Activated CD4-positive, alpha-beta T cell treated with anti-CD3 and anti-CD28 coated beads, Interleukin-2, amount 50 U/mL, for 48 hours (primary cell): ENCODE measurements at places on chromosomes 12 and 14.

GRCh38 chr12:2329661-2330210, 276.9 kb downstream of the CACNA1C start:
- no peak for DNase-seq

- DNase-seq, result no peak
Measured at GRCh38 chr12:106588771-106589170, 6.0 kb downstream of the RFX4 start.

GRCh38 chr14:58947814-58948445, 240.5 kb upstream of the DAAM1 start:
- DNase-seq, result no peak

- DNase-seq, result no peak
Measured at GRCh38 chr14:102727336-102728095, 49.7 kb upstream of the TRAF3 start.

- no peak for DNase-seq
Measured at GRCh38 chr14:65042296-65042695, 55.6 kb downstream of the FNTB start.

- DNase-seq, result peak; percentile 89
Measured at GRCh38 chr14:23929822-23930294, 23.7 kb upstream of the DHRS4 start.

GRCh38 chr12:57614178-57614947, 3.1 kb downstream of the ARHGEF25 start:
- DNase-seq, result peak; percentile 44

DNA sequence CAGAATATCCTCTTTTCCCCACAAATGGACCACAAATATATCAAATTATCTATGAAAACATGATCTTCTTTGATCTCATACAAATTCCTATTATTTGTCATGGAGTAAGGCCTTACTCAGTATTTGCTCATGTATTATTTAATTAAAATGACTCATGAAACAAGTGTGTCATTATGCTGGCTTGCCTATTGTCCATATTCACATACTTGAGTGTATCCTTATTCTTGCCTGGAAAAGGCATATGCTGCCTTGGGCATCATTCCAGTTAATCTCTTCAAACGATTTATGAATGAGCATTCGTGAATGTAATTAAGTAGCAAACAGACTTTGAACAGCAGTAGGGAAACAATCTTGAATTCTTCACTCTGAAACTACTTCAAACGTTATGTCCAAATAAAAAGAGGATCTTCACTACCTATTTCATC, 22.6 kb upstream of the SNRPF start:
- no peak for DNase-seq

DNA sequence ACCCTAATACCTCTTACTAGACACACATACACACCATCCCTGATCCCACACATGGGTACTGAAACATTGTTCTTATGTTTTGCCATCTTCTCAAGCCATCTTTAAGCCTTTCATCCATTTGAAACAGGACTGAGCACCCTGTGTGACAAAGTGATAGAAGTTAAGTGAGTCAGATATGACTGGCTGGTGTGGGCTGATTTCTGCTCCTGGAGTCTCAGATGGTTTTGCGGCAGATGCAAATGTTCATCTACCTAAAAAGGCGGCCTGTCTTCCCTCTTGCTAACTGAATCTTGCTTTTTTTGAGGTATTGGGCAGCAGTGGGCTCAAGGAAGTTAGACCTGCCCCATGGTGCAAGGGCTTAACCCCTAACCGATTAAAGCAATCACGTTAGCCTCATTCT, 30.4 kb upstream of the PKP2 start:
- DNase-seq, result no peak

- no peak for DNase-seq
Measured at GRCh38 chr12:121955258-121956237, 37.2 kb downstream of the CFAP251 start.

- DNase-seq, result no peak
Measured at GRCh38 chr12:21647179-21647578, 10.5 kb downstream of the LDHB start.

- no peak for DNase-seq
Measured at GRCh38 chr12:64457466-64457865, 5.5 kb downstream of the TBK1 start.

DNA sequence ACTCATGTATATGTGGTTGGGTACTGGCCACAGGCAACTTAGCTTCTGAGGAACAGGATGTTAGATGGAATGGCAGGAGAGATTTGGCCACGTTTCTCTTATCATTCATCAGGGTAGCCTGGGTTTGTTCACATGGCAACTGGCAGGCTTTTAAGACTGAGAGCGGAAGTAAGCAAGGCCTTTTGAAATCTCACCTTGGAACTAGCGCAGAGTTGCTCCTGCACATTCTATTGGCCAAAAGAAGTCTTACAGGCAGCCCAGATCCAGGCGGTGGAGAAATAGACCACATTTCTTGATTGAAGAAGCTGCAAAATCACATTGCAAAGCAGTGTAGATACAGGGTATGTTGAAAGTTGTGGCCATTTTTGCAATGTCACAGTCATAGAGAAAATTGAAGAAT, 3.7 kb downstream of the CLEC4A start:
- no peak for DNase-seq

- no peak for DNase-seq
Measured at GRCh38 chr14:54207075-54207474, 189.7 kb upstream of the CDKN3 start.

DNA sequence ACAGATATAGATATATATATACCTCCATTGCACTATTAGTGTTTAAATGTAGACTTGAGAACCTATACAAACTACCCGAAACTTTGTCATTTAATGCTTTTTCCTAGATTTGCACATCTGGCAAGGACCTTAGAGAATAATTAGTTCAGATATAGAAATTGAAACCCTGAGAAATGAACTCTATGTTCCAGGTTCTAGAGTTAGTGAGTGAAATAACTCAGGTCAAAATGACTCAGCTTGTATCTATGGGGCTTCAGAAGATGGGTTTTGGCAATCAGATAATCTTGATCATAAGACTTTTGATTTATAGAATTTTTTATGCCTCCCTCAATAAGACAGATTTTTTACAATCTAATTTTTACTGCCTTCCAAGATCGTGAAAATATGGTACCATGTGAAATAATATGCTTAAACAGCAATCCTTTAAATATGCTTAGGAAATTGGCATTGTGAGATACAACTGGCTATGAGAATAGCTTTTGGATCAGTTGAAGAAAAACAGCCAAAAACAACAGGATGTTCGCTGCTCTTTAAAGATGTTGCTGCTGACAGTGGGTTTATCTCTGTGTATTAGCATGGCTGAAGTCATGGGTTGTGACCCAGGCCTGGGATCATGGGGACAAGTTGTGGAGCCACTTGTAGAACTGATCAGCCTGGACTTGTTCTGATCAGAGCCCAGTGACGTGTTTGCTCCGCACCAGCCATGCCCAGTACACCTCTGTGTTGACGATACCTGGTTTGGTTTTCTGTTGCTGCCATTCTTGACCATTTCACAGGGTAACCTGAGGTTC, 63.6 kb downstream of the TTLL5 start:
- no peak for DNase-seq

GRCh38 chr12:9364224-9365176, 156.3 kb upstream of the PZP start:
- peak; percentile 63 for DNase-seq

GRCh38 chr12:29050503-29050902, 98.6 kb upstream of the FAR2 start:
- no peak for DNase-seq

DNA sequence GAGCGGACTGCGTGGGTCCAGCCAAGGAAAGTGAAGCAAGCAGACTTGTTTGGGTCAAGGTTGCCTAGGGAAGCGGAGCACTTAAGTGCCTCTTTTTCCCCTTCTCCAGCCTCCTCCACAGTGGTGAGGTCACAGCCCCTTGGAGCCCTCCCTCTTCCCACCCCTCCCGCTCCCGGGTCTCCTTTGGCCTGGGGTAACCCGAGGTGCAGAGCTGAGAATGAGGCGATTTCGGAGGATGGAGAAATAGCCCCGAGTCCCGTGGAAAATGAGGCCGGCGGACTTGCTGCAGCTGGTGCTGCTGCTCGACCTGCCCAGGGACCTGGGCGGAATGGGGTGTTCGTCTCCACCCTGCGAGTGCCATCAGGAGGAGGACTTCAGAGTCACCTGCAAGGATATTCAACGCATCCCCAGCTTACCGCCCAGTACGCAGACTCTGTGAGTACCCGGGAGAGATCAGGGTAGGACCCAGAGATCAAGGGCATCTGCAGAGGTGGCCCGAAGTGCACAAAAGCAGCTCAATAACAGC, at the start of gene TSHR:
Gene TSHR, plus strand, starts transcription at position 206 of the 526 bp plus-strand sequence. Its CDS starts 60 bp downstream, at position 266.
- DNase-seq, result no peak

DNA sequence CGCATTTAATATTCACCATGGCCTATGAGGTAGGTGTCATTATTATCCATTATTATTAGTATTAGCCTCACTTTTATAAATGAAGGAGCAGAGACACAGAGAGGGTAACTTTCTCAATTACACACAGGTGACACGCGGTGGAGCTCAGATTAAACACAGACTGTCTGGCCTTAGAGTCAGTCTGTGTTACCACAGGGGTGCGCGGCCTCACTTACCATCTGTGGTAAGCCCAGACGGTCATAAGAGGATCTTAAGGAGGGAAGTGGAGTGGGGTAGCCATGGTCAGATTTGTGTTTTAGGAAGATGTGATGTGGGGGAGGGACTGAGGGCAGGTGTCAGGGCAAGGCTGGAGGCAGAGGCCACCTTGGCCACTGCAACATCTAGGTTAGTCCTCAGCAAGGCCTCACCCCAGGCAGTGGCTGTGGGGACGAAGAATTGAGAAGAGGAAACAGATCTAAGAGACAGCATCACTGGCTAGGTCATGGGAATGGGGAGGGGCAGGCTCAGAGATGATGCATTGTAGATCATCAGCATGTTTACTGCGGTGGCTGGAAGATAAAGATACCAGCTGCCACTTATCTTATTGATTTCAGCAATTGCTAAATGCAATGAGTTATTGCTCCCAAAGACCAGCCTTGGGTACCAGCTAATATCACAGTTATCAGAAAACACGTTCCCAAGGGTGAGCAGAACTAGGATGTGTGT, 67.1 kb downstream of the SERPINA3 start:
- no peak for DNase-seq

GRCh38 chr14:54805070-54805444, 97.6 kb downstream of the GCH1 start:
- no peak for DNase-seq

DNA sequence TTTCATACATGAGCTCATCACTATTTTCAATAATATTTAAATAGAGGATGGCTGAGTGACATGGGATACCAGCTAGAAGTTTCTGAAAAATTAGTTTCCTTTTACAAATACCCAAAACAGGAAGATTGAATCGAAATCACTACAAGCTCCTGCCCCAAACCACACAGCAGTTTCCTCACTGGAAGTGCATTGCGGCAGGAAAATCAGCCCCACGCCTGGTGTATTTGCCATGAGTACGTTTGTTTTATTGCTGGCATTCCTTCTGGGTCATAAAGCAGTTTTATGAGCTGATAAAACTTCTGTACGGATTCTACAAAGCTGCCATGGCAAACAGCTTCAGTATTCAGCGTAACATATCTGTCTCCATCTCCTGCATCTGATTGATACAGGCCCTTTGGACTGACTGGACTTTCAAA, 23.7 kb downstream of the CDC42BPB start:
- DNase-seq, result no peak

DNA sequence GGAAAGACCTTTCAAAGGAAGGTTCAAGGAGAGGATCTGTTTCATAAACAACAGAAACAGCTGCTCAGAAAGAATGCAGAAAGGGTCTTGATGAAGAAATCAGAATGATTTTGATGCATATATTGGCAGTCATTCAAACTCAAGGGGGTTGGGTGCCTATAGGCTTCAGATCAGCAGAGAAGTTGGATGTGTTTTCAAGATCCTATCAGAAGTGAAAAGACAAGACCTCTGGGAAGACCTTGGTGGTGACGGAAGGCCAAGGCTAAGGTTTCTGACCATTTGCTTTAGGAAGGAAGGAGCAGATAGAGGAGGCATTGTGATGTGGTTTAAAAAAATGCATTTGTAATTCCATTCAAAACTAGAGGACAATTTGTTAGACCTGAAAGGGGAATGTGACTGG, 15.2 kb upstream of the PTPRB start:
- no peak for DNase-seq

GRCh38 chr12:15256761-15257160, 35.5 kb upstream of the RERG start:
- DNase-seq, result no peak

DNA sequence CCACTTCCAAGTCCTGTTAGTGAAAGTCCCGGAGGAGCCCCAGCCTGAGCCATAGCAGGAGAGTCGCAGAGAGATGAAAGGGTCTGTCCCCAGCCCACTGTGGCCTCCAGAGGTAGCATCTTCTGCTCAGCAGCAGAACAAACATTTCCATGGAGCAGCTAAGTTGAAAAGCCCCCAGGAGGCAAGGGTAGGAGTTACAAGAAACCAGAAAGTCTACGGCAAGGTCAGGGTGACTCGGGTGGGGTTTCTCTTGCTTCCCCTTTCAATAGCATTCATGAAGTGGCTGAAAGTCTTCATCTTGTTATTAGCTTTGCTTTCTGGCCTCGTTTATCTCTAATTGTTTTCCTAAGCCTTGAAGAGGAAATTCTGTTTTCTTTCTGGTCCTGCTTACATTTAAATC, 151.2 kb upstream of the DIO3 start:
- DNase-seq, result no peak

GRCh38 chr14:30903285-30904124, 29.1 kb downstream of the COCH start:
- no peak for DNase-seq

DNA sequence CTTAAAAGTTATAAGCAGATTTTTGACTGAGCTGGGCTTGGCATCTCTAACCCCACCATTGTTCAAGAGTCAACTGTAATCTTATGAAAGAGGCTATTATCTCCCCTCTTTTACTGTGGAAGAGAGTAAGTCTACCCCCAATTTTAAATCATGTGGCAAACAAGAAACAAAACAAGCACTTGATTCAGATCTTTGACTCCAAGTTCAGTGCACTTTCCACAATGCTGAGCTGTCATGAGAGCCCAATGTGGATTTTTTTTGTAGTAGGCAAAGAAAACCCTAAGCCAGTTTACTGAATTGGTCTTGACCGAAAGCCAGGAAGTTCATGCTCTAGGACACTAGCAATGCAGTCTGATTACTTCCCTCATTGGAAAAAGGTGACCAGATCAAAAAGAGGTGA, 306.2 kb downstream of the GALC start:
- DNase-seq, result no peak

- peak; percentile 69 for DNase-seq
Measured at GRCh38 chr12:12467688-12468261, 94.9 kb downstream of the DUSP16 start.

DNA sequence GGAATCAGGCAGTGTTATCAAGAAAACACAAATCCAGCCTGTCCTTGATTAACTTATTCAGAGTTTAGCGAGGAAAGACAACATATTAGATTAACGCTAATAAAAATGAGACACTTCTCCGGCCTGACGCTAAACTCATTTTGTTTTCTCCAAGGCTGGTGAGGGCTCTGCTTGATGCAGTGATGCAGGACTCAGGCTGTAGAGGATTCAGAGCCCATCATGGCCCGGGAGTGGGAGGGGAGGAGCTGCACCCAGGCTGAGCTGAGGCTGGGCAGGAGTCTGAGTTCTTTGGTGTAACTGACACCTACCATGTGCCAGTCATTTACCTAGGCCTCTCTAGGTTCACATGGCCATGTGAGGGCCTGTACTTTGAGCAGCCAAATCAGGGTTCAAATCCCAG, 70.0 kb downstream of the WSCD2 start:
- DNase-seq, result no peak

GRCh38 chr14:23556700-23557440, 799 bp downstream of the THTPA start:
- no peak for DNase-seq
